ENCODE measurements at places on chromosomes 6 and 20. TPM values are rescaled to one million over a fixed set of nuclear protein-coding genes. Genes with fewer than 3 reads are reported as not detected.

ANGPT4 gene
- 0.03 TPM for total RNA-seq

ADISSP gene
- 144 TPM for total RNA-seq

TMC2 gene
- total RNA-seq: not detected

RSPH4A gene
- 0.11 TPM for total RNA-seq

GRIK2 gene
- total RNA-seq: 0.22 TPM

KDM1B gene
- 8.3 TPM for total RNA-seq

PRRT1 gene
- 0.71 TPM for total RNA-seq

ZFP57 gene
- not detected for total RNA-seq

OPRL1 gene
- total RNA-seq: 0.67 TPM

SUMO4 gene
- not detected for total RNA-seq

SCP2D1 gene
- total RNA-seq: not detected

C20orf202 gene
- not detected for total RNA-seq

SH3BGRL2 gene
- 0.35 TPM for total RNA-seq

GSTA2 gene
- not detected for total RNA-seq

MEI4 gene
- total RNA-seq: not detected

RUNX2 gene
- 0.81 TPM for total RNA-seq

PERP gene
- total RNA-seq: 81.7 TPM

NOTCH4 gene
- total RNA-seq: 0.61 TPM

ROMO1 gene
- total RNA-seq: 333 TPM

AIF1 gene
- not detected for total RNA-seq

MLN gene
- not detected for total RNA-seq

ADIG gene
- not detected for total RNA-seq

MYMX gene
- not detected for total RNA-seq

ALDH5A1 gene
- total RNA-seq: 8.3 TPM

EFCAB8 gene
- total RNA-seq: not detected

ZNF334 gene
- total RNA-seq: not detected

SAMD5 gene
- 0.85 TPM for total RNA-seq

IGF2R gene
- total RNA-seq: 32.3 TPM

HLA-DRB1 gene
- total RNA-seq: not detected

CNPY3 gene
- total RNA-seq: 46.9 TPM

NRN1 gene
- 0.79 TPM for total RNA-seq

PTCHD4 gene
- total RNA-seq: not detected

OOEP gene
- not detected for total RNA-seq

TREM1 gene
- total RNA-seq: not detected

ESR1 gene
- not detected for total RNA-seq

ANKRD66 gene
- not detected for total RNA-seq

RING1 gene
- total RNA-seq: 24.9 TPM

RPS21 gene
- total RNA-seq: 2,825 TPM

MCHR2 gene
- not detected for total RNA-seq

FGD2 gene
- total RNA-seq: not detected

ZBTB2 gene
- 15.9 TPM for total RNA-seq

FRK gene
- total RNA-seq: 1.4 TPM

TMEM14B gene
- 161 TPM for total RNA-seq

C6orf58 gene
- total RNA-seq: 0.14 TPM

TMEM244 gene
- not detected for total RNA-seq

ZC3H12D gene
- total RNA-seq: 0.20 TPM

Data from A549 treated with CpdA at 1 μM for 4 hours (cell line).